ENCODE measurements at places on chromosomes 5 and 9.

- peak; percentile 98 for DNase-seq
Observed at GRCh38 chr9:115146581-115147021, 28.6 kb upstream of the TNC start.

- DNase-seq = no peak
Observed at GRCh38 chr5:82601077-82601476, 322.9 kb upstream of the RPS23 start.

- DNase-seq = no peak
Observed at GRCh38 chr5:167661605-167662004, 629.8 kb upstream of the WWC1 start.

DNA sequence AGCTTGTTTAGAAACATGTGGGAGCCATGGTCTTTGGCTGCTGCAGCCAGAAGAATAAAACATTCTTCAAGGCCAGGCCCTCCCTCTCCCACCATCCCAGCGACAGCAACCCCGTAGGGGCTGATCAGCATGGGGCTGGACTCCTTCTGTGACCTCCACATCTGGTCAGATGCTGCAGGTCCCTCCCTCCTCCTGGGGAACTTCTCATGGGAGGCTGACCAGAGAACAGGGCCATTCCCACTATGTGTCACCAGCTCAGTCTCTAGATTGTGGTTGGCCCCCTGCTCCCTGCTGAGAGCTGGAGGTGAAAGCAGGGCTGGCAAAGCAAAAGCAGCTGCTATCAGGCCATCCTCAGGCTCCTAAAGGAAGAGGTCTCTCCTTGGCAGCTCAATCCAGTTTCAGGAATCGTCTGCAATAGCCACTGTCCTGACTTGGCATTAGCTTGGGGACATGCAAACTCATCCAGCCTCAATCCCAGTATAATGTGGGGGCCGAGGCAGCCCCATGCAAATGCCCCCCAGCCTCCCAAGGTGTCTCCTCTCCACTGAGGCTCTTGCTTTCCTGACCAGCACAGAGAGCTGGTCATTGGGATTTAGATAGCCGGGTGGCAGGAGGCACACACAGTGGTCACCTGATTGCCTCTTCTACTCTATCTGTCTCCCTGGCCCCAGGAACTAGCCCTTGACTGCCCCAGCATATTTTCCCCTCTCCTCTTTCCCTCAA, 81.5 kb downstream of the NRG2 start:
- peak; percentile 14 for DNase-seq

GRCh38 chr5:153613144-153613543, 122.7 kb downstream of the GRIA1 start:
- DNase-seq = peak; percentile 76

GRCh38 chr9:89225991-89226471, 47.4 kb upstream of the SHC3 start:
- peak; percentile 23 for DNase-seq

DNA sequence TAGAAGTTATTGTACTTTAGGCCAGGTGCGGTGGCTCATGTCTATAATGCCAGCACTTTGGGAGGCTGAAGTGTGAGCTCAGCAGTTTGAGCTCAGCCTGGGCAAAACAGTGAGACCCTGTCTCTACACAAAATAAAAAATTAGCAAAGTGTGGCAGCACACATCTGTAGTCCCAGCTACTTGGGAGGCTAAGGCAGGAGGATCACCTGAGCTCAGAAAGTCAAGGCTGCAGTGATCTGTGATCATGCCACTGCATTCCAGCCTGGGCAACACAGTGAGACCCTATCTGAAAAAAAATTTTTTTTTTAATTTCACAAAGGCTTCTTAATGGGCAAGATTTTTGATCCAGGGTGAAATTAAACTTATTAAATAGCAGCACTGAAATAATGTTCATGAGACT, 92.8 kb downstream of the CDC42SE2 start:
- DNase-seq = no peak

DNA sequence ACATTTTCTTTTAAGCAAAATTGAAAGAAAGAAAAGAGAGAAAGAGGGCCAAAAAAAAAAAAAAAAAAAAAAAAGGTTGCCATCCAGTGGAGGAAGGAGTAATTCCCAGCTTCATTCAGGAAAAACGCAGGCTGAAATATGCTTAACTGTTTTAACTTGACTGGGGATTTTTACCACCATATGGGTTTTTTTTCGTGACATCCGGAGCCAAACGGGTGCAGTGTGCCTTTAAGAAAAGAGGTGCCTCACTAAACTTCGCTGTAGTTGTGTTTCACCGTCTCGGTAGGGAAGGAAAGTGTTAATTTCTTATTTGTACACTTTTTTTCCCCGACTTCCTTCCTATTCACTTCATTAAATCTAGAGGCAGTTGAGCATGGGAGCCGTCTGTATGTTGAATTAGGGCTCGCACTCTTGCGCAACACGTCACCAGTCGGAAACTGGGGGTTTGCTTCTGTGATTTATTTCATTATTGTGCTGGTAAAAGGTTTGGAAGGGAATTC, 143.0 kb downstream of the SMARCA2 start:
- DNase-seq = peak; percentile 64

DNA sequence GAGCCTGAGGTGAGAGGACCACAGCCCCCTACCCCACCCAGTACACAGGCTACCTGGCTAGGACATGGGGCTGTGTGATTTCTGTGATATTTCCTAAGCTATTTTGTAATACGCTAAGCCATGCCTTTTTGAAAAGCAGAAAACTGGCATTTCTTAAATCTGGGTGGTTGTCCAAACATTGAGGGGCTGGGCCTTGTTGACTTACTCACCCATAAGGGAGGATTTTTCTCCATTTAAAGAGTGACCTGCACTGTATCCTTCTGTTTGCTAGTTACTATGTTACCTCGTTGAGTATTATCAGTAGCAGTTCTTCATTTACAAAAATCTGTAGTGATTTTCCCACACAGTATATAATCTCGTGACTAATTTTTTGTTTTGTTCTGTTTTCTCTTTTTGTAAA, 117.5 kb upstream of the OTULINL start:
- no peak for DNase-seq

- no peak for DNase-seq
Observed at GRCh38 chr9:3716415-3716814, 190.6 kb upstream of the RFX3 start.

- peak; percentile 84 for DNase-seq
Observed at GRCh38 chr9:116566677-116567488, 120.2 kb upstream of the TRIM32 start.

DNA sequence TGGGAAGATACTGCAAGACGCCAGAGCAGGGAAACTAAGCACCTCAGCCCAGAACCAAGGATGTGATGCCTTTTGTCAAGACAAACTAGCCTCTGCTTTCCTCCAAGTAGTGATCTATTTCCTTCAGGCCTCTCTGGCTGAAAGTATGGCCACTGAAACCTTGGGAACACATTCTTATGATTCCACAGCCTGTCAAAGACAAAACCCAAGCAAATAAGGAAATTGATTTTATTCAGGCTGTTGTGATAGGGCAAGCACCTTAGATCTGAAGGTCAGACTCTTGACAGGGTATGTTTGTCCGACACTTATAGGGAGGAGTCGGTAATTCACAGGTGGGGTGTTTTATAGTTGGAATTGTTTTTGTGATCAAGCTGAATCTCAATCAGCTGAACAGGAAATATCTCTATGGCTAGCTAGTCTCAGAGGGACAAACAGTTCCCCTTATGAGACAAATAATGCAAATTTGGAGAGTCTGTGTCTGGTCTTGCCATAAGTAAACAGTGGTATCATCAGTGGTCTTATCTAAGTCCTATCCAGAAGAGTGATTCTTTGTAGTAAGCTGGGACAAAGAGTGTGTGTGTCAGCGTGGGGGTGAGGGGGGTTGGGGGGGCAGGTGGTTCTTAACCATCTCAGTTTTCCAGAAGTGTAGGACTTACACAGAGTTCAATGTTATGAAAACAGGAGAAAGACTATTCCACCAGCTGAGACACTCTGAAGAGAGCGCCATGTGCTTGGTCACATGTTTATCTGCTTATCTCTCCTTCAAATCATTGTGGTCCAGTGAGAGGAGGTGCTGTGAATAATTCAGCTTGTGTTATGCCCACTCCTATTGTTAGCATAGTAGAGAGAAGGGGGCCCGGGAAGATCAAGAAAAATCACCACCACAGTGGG, 6.7 kb upstream of the ZCCHC10 start:
- DNase-seq = peak; percentile 43
